ENCODE measurements at places on chromosomes 3 and 15.
A peak's percentile ranks its signal among the peaks of the same experiment; 100 is the strongest.

GRCh38 chr3:50651920-50652529, 22.7 kb upstream of the DOCK3 start:
- no peak for DNase-seq

GRCh38 chr15:84681831-84682230, 23.8 kb upstream of the NMB start:
- DNase-seq, result no peak

- no peak for DNase-seq
These were observed 151.8 kb downstream of the MEX3B start for GRCh38 chr15:81894061-81894460.

- DNase-seq, result no peak
These were observed 56.1 kb downstream of the MYZAP start for GRCh38 chr15:57647791-57648130.

- DNase-seq, result peak; percentile 46
These were observed 10.5 kb upstream of the IP6K2 start for GRCh38 chr3:48727511-48727910.

DNA sequence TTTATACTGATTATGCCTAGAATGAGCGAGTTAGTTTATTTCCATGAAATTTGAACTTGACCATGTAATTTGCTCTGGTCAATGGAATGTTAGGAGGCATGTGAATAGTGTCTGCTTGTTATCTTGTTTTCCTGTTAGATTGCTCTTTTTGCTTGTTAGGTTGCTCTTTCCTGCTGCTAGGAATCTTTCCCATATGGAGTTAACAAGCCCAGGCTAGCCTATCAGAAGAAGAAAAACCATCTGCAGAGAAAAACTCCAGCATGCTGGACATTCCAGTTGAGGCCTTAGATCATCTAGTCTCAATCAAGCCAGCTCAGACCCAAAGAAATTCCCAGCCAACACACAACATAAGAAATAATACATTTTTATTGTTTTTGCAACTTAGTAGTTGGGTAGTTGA, 470.2 kb upstream of the AGTR1 start:
- DNase-seq, result no peak

GRCh38 chr3:182909318-182910040, 70.9 kb downstream of the DCUN1D1 start:
- no peak for DNase-seq

GRCh38 chr3:11909726-11910125, 63.0 kb upstream of the TAMM41 start:
- no peak for DNase-seq

- no peak for DNase-seq
These were observed 65.5 kb downstream of the SSUH2 start for GRCh38 chr3:8579096-8579495.

- no peak for DNase-seq
These were observed 1552.3 kb downstream of the OTOL1 start for GRCh38 chr3:163048881-163049280.

GRCh38 chr3:24396338-24396737, 98.3 kb downstream of the THRB start:
- no peak for DNase-seq

DNA sequence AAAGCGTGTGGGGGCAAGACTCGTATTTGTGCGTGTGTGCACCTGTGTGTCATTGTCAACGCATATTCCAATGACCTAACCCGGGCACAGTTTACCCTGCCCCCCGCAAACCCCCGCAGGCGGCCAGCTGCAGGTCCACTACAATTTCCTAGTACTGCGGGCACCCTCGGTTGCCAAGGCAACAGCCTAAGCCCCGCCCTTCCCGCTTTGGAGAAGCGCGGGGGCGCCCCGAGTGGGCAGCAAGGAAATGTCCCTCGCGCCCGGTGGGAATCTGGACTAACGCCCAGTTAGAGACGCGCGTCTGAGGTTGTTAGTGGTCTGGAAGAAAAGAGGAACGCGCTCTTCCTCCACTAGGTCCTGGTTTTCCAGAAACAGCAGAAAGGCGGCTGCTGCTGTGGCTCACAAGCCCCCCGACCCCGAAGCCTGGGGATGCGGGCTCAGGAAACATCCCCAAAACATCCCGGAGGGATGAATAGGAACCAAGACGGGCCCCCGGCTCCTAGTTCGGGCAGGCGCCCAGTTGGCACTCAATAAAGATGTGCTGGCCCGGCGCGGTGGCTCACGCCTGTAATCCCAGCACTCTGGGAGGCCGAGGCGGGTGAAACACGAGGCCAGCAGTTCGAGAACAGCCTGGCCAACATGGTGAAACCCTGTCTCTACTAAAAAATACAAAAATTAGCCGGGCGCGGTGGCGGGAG, 1.1 kb downstream of the ABHD14A start:
- DNase-seq, result peak; percentile 80

- DNase-seq, result no peak
These were observed 11.2 kb upstream of the SEC62 start for GRCh38 chr3:169955406-169955805.

DNA sequence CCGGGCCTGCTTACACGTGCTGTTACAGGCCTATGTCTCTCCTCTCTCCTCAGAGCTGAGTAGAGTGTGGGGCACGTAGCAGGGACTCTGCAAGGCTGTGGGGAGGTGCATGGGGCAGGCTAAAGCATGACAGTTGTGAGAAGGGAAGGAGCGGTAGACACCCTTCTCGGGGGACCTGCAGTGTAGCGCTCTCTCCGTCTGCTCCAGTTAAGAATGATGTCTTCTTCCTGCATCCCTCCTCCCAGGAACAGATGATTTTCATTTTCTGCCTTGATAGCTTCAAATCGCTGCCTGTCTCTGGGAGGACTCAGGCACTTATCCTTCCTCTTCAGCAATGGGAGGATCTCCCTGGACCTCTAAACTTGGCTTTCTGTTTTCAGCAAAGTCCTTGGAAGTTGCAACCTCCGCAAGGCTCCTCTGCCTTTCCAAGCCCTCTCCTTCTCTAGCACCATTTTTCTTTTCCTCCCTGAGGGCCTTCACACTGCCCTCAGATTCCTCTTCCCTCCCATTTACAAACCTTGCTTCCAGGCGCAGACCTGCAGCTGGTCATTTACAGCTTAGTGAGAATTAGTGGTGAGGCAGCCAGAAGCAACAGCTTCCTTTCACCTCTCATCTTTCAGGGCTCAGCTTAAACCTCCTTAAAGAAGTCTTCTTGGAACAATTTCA, 23.4 kb upstream of the TLE3 start:
- no peak for DNase-seq

GRCh38 chr3:18079062-18079461, 336.6 kb upstream of the TBC1D5 start:
- no peak for DNase-seq

- no peak for DNase-seq
These were observed 38.6 kb upstream of the SEC22A start for GRCh38 chr3:123163141-123163540.

GRCh38 chr3:56086355-56086754, 381.9 kb downstream of the ERC2 start:
- no peak for DNase-seq

GRCh38 chr3:141076797-141077571, 25.8 kb downstream of the SPSB4 start:
- DNase-seq, result no peak

DNA sequence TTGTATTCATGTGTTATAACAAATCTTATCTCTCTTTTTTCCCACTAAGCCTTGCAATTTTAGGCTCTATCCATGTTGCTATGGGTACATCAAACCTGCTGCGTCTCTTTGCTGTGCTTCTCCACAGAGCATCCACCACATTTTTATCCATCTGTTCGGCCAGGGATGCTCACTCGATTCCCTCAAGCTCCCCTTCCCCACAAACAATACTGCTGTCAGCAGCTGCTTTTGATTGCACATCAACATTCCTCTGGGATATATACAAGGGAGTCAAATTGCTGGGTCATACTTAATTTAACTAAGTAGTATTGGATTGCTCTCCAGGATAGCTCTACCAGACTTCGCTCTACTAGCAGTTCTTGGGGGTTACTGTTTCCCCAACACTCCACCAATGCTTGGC, 36.8 kb downstream of the TMEM108 start:
- no peak for DNase-seq

- no peak for DNase-seq
These were observed 333.0 kb downstream of the ZNF385D start for GRCh38 chr3:21417991-21418390.

- DNase-seq, result no peak
These were observed 6.4 kb downstream of the CFAP20DC start for GRCh38 chr3:59043391-59043790.

- DNase-seq, result no peak
These were observed 543.1 kb downstream of the NTRK3 start for GRCh38 chr15:87713475-87713879.

DNA sequence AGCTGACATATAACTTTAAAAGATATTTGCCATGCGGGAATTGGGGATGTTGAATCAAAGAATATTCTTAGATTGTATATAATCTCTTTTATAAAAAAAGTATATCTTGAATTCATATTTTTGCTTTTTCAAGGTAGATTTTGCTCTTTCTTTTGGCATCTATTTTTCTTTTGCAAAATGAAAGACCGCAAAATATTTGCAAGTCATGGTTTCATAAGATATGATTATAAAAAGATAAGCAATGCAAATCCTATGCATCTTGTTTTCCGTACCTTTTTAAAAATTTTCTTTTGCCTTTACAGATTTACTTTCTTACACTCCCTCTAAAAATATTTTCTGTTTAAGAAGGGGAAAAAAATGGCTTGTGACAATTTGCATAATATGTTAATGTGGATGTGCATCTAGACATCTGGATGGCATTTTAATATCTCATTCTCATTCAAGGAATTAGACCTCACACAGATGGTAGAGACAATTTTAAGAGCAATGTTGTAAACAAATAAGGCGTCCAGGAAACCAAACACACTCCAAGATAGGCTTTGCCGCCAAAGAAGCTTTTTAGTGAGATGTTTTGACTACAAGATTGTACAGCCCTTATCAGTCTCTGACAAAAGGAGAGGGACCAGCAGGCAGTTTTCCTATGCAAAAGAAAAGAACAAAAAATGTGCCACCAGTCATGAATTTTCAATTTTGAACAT, 371.1 kb downstream of the CHL1 start:
- no peak for DNase-seq

DNA sequence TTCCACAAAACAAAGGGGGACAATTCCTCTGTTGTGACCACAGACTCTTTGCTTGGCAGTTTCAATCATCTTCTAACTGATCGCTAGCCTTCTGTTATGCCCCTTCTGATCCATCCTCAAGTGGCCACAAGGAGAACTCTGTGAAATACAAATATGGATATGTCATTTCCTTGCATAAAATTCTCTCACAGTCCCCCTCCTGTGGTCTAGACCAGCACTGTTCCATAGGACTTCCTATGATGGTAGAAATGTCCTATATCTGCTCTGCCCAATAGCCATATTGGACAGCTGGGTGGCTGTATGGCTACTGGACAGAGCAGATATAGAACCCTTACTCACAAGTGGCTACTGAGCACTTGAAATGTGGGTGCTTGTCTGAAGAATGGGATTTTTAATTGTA, 25.9 kb upstream of the SNRK start:
- DNase-seq, result no peak

DNA sequence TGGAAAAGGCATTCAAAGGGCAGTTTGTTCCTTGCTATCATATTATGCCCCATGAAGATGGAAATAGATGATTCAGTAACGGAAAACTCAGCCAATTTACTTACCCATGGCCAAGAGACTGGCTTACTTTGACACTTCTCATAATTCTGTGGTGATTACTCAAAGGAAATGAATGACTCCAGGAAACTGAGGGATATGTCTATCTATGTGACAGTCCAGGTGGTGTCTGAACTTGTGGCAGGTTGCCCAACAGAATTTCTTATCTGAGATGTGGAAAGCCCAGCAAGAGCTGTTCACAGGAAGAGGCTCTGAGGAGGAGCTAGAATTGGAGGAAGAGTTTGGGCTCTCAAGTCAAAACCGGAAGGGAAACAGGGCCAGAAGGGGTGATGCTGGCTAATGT, 91.2 kb downstream of the KCNAB1 start:
- no peak for DNase-seq

GRCh38 chr15:99340347-99340746, 89.1 kb downstream of the LRRC28 start:
- DNase-seq, result no peak

GRCh38 chr3:27345493-27345892, 23.7 kb downstream of the NEK10 start:
- no peak for DNase-seq

GRCh38 chr15:58777107-58777506, 6.0 kb downstream of the MINDY2 start:
- DNase-seq, result no peak

GRCh38 chr3:72193771-72194430, 409.0 kb upstream of the PROK2 start:
- no peak for DNase-seq

Measured in cerebellar nuclear complex (tissue), 1 donor.